Hippocampal formation (tissue), 2 donors: ENCODE measurements at places on chromosomes 1 and 21.

- DNase-seq: no peak
These were observed 68.5 kb downstream of the PCP4 start for GRCh38 chr21:39935716-39936115.

DNA sequence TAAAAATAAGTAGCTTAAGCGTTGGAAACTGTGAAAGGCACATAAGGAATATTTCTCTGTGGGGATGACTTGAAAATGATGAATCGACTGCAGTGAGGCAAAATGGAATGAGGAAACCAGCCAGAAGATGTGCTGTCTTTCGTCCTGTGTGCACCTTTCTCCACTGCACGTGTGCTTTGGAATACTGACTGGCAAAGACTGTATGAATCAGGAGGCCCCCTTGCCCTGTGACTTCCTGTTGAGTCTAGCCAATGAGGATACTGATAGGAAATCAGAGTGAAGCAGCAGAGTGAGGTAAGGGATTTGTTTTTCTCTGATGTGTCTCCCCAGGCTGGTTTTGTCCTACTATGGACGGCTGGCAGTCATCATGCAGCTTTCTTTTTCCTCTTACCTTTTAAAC, 118.2 kb upstream of the ADGRL4 start:
- DNase-seq: no peak

GRCh38 chr1:31793086-31793485, 22.7 kb downstream of the SPOCD1 start:
- DNase-seq: no peak

GRCh38 chr21:46093668-46094400, 4.1 kb upstream of the COL6A2 start:
- DNase-seq: no peak

DNA sequence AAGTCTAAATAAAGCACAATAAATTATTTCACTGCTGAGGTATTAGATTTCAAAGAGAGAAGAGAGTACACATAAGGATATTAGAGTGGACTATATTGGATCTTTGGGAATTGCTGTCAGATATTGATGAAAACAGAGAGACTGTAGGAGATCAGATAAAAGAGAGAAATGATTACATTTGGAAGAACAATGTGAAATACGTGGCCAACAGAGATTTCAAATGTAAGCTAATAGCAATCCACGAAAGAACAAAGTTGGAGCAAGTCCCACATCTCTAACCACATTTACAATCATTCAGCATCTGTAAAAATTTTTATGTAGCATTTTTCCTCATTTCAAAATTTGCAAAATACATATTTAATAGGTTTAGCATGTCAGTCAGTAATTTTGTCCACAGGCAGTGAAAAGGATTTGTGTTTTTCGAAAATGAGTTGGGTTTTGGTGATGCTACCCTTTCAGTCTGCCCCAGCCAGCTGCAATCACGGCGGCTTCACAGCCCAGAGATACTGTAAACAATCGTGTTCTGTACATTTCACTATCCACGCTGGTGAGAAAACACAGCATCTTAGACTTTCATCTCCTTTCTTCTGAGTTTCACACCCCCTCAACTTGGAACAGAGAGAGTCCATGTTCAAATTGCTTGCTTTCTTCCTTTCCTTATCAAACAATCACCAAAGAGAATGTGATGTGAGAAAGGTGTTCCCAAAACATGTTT, 209.1 kb upstream of the LYPLAL1 start:
- no peak for DNase-seq

DNA sequence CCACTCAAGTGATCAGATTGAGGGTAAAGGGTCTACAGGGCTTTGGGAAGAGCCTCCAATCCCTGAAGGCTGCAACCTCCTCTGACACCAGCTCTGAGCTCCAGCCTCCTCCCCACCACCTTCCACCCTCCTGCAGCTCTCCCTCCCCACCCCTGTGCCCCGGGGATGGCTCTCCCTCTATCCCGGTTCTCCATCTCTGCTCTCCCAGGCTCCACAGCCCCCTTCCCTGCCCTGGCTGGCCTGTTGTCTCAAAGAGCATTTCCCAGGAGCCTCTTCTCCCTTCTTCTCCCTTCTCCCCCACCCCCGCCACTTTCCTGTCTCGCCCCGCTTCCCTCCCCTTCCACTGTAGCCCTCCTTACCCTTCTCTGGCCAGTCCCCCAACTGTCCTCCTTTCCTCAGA, 1.1 kb downstream of the PLEKHA6 start:
- DNase-seq: no peak

GRCh38 chr1:116852910-116853309, 56.8 kb upstream of the PTGFRN start:
- no peak for DNase-seq

DNA sequence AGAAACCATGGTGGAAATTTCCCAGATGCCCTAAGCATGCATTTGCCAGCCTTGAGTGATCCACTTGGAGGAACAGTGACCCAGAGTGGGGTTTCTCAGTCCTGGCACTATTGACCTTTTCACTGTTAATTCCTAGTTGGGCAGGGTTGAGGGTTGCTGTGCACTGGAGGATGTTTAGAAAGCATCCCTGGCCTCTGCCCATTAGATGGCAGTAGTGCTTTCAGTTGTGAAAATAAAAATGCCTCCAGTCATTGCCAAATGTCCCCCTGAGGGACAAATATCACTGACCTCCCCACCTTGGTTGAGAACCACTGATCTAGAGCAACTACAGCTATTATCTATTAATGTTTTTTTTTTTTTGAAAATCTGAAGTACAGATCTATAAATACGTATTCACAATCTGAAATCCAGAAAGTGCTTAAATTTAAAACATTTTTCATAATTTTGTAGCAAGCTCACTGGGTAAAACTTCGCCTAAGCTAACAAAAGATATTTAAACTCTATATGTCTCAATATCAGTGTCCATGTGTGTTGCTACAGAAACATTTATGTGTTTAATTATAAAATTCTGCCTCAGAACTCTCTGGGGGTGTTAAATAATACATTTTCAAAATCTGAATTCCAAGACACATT, 27.3 kb downstream of the F3 start:
- no peak for DNase-seq

GRCh38 chr1:9291914-9292360, 757 bp upstream of the SPSB1 start:
- no peak for DNase-seq

GRCh38 chr21:17784180-17784598, 35.0 kb downstream of the C21orf91 start:
- DNase-seq: no peak

DNA sequence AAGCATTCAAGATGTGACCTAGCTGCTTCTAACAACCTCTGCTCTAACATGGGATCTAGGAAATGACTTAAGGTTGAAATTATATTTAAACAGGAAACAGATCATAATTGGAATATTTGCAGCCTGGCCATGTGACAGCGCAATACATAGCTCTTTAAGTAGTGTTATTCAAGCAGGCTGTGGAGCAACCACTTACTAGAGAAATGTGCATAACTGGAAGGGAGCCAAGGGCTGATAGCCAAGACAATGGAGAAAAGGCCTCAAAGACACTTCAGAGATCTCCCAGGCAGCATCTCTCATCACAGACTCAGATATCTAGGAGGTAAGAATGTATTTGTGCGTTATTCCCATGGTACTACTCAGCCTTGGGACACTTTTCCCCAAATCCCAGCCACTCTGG, 823.0 kb upstream of the PRMT6 start:
- no peak for DNase-seq

DNA sequence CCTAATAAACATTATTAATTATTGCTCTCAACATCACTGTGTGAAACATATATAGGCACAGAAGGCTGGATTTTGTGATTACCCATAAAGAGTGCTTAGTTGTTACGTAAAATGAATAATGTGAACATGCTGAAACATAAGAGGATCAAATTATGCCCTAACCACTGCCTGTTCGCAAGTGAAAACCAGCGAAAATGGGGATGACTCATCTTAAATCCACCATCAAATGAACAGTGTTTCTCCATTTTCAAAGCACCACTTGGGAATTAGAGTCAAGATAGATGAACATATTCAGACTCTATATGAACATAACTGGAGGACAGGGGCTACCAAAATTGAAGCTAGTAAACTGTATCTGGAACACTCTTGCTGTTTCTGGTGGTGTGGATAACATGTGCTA, 386.2 kb downstream of the HHIPL2 start:
- DNase-seq: no peak

GRCh38 chr1:180623579-180624347, 8.1 kb upstream of the XPR1 start:
- no peak for DNase-seq

DNA sequence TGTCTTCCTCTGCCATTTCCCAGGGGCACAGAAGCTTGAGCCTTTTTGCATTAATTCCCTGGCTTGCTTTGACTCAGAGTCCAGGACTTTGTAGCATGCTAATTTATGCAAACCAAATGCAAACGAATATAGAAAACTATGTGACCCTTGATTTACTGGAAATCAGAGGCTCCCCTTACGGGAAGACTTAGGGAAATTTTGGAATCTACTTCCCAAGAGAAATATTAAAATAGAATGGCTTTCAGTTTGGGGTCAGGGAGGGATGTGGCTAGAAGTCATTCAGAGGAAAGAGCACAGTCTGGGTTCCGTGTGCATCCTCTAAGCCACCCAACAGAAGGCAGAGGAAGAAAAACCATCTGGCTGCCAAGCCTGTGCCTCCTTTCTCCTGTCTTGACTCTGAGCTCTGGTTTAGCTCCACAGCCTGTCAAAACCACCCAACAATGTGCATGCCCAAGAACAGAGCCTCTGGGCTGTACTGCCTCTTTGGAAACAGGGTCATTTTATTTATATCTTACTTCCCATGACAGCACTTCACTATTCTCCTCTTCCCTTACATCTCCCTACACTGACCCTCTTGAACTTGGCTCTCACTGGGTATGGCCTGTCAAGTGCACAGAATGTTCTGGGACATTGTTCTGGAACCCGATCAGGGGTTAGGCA, 30.1 kb downstream of the ATF3 start:
- no peak for DNase-seq

DNA sequence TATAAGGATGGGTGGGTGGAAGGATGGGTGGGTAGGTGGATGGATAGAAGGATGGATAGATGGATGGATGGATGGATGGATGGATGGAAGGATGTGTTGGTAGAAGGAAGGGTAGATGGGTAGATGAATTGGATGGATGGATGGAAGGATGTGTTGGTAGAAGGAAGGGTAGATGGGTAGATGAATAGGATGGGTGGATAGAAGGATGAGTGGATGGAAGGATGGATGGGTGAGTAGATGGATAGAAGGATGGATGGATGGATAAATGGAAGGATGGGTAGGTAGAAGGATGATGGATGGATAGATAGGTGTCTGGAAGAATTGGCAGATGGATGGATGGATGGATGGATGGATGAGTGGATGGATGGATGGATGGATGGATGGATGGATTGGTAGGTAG, 6.0 kb downstream of the MASP2 start:
- DNase-seq: no peak

- no peak for DNase-seq
These were observed 213.0 kb downstream of the LMX1A start for GRCh38 chr1:165143437-165144065.

DNA sequence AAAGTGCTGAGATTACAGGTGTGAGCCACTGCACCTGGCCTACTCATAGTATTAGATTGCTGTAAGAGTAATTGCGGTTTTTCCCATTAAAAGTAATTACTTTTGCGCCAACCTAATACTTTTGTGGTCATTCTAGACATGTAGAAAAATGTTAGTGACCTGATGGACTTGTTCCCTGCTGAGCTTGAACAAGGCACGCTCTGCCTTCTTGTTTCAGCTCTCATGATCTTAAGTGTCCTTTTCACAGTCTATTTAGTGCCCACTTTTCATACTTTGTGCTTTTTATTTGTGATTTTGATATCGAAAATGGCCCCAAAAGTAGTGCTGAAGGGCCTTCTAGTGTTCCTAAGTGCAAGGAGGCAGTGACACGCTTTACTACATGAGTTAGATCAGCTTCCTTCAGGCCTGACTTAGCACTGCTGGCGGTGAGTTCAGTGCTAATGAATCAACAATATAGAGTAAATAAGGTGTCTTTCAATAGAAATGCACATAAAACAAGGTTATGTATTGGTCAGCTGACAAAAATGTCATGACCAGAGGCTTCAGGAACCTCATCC, 5.6 kb upstream of the RD3 start:
- no peak for DNase-seq

GRCh38 chr1:40712997-40713396, 21.5 kb downstream of the NFYC start:
- no peak for DNase-seq

DNA sequence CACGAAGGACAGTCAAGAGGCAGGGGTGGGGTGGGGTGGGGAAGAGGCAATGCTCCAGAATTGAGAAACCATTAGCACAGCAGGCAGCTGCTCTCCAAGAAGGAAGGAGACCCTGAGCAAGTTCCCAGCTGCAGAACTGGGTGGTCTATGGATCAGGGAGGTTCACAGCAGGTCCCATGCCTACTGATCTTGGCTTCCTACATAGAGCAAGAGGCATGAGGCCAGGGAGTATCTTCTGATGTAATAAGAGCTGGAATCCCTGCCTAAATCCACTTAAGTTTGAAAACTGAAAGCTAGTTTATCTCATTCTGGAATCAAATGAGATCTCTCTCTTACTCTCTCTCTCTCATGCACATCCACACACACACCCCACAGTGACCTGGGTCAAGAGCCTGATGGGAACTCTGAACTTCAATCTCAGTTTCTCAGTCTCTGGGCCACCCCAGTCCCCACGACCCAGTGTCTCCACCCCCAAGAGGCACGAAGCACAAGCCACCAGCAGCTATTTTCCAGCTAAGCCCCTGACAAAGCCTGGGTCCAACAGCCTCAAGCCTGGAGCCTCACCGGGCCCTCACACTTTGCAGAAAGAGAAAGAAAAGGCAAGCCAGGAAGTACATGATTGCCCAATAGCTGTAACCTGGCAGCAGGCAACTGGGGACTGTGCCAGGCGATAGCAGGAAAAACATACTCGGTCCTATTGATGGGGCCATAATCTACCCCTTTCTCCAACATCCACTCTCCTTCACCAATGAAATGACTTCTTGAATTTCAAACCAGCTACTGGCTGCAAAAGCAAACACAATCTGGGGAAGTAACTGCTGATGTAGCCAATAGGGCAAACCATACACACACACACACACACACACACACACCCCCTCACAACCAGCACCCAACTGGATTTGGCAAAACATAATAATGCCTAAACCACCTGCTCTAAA, 2.2 kb downstream of the NUAK2 start:
- DNase-seq: no peak

DNA sequence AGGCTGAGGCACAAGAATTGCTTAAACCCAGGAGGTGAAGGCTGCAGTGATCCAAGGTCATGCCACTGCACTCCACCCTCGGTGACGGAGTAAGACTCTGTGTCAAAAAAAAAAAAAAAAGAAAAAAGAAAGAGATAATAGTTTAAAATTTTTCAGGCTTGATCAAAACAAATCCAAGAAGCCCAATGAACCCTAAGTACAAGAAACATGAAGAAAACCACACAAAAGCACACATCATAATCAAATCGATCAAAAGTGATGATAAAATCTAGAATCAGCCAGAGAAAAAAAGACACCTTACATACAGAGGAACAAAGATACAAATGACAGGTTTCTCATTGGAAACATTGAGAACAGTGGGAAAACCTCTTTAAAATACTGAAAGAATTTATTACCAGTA, 31.5 kb downstream of the LDLRAD1 start:
- DNase-seq: no peak
